Stimulated activated CD8-positive, alpha-beta memory T cell treated with anti-CD3 and anti-CD28 coated beads, Interleukin-2, amount 100 ng/mL, for 1 hour (primary cell): ENCODE measurements at places on chromosomes 2 and 18.

DNA sequence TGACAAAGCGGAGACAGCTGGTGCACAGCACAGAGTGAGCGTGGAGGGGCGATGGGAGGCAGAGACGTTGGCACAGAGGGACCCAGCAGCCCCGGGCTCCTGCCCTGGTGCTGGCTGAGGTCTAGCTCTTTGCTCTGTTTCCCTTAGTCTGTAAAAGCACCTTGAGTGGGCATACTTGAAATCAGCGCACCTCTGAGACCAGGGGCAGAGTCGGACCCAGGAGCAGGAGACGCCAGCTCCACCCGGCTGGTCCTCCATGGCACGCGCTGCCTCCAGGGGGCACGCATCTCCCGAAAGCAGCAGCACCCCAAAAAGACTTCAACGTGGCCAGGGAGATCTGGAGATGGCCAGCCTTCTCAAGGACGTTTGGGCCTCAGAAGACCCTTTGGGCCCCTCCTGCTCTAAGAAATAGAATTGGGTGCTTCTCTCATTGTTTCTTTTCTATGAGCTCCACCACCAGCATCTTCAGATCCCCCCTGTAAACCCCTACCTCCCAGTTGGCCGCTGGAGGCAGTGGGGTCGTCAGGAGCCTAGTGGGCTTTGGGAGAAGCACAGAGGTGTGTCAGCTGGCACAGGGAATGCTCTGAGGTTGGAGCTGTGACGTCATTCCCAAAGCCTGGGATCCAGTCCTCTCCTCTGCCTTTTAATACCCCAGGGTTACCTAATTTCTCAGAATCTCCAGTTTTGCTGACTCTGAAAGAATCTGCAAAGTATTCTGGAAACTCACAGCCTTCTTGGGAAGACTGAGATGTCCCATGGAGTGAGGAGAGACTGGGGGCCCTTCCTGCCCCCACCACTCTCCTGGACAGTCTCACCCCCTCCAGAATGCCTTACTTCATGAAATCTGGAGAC, 58.9 kb downstream of the CIB4 start:
- DNase-seq: no peak

GRCh38 chr18:45467293-45467692, 148.0 kb upstream of the SLC14A2 start:
- no peak for DNase-seq

DNA sequence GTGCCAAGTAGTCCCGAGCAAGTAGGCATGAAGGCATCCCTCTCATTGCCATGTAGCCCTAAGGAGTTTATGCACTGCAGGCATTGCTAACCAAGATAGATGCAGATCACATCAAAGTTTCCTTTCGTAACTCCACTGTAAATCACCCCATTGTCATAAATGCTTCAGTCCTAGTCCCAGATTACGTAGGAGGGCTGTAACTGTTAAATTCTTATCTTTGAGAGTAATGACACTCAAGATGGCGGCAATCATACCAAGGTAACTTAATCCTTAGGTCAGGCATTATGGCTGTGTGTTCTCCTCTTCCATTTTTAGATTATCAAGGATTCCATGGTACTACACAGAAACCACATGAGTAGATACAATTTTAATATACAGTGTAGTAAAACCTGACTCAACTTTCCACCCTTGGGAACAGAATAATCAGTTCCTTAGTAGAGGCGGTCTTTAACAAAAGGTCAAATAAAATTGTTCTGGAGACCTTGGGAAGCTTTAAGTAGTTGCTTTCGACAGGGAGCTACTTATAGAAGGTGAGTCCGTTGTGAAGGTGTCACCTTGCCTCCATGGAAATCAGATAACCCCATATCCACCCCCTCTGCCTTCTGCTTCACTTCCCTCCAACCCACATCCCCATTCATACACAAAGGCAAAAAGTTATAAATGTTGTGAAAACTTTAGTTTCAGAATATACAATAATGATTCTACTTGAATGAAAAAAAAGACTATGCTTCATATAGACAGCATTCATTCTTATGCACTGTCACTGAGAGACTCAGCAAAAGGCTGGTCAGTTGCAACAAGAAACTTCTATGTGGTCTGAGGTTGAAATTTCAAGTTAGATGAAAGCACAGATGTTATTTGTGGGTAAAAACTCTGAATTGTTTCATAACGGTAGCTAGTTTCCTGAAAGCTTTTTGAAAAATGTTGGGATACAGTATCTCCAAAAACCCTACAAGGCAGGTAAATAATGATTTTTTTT, 64.8 kb upstream of the GALNT5 start:
- DNase-seq: no peak

GRCh38 chr2:232817756-232818155, 41.4 kb upstream of the KCNJ13 start:
- DNase-seq: no peak

DNA sequence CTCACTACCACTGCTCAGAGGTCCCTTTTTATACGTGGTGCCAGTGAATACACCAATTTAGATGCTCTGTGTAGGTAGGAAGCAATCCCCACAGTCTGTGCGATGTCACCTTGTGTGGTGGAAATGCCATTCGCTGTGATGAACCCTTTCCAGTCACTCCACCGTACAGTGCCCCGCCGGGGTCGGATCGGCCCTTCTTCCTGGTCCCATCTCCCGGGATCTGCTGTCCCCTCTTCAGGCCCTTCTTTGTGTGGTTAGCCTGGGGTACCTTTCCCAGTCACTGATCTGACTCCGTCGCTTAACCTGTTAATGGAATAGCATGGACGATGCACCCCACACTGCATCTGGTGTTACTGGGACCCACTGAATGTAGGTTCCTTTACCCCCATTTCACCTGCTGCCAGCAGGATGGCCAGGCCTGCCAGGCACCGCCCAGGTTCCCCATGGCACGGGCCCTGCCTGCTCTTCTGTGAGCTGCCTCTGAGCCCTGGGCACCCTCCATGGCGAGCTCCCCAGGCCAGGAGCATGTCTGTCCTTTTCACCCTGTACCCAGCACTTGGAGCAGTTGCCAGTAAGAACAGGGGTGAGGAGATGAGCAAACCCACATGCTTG, 18.0 kb downstream of the TWIST2 start:
- DNase-seq: no peak

DNA sequence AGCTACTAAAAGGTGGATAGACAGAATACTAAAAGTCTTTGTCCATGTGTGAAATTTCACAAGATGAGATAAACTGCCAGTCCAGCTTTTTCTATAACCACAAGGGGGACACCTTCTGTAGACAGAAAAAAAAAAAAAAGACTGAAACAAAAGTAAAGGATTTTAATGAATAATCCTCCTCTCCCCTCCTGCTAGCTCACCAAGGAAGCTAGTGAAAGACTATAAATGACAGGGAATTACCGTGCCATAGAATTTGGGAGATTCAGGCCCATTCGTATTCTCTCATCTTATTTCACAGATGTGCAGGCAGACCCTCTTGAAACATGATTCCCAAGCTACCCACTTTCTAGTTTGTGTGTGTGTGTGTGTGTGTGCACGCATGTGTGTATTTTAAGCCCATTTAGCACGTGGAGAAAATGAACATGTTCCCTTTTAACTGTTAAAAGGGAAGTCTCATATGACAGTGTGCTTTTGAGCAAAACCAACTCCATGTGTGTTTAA, 36.3 kb upstream of the SLC8A1 start:
- no peak for DNase-seq

GRCh38 chr2:130729322-130730299, 741 bp downstream of the GPR148 start:
- DNase-seq: no peak

DNA sequence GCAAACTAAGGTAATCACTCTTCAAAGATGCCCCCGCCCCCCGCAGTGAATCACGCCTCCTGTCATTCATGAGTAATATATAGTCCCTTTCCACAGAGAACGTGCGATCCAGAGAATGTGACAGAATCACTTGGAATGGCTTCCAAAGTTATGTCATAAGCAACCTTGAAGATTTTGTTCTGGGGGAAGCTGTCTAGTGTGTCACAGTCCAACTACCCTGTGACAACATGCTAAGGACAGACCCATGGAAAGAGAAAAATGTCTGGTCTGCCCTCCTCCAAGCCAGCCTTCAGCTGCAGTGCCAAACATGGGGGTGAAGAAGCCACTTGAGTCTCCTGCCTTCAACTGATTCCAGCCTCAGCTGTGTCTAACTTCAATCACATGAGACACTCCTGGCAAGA, 259.1 kb downstream of the SS18 start:
- no peak for DNase-seq

DNA sequence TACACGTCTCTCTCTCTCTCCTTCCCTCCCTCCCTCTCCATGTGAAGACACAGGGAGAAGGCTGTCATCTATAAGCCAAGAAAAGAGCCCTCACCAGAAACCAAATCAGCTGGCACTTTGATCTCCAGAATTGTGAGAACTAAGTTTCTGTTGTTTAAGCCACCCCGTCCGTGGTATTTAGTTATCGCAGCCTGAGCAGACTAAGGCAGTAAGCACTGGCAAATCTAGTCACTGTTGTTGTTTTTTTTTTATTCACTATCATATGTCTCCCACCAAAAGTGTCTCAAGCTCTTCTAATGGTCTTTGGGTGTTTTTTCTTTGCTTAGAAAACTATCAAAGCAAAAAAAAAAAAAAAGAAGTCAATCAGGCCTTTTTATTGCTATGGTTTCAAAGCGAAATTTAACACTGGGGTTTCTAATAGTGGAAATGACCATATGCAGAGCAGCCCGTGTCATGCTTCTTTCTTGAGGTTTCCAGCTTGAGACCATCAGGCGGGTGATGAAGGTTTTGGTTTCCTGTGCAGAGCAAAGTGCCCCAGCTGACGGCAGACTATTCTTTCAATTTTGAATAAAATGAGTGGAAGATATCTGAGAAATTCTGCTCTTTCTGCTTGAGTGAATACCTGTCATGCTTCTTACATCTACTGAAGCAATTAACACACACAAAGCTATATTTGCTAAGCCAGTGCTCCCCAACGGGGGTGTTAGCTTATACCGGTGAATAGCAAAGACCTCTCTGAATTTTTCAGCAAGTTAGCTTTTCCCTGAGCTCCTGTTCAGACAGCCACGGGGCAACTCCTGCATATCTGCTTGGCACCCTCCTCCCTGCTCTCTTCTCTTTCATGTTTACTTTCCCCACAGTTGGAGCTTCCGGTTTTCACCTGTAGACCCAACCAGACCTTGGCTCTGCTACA, 394.1 kb upstream of the ATP5MC3 start:
- DNase-seq: no peak

DNA sequence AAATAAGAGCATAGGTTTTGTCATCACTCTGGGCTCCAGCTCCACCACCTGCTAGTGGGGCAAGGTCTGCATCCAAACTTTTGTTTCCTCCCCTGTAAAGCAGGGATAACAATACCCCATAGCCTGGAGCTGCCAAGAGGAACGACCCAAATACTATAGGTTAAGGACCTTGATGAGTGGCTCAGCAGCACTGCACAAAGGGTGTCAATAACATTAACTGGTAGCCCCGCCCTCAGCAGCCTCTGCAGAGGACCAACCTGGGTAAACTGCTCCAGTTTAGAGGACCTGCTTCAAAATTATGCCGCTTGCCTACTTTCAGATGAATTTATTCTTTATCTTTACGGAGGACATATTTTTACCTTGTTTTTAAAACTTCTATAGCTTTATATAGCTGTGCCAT, 65.8 kb upstream of the RIOK3 start:
- no peak for DNase-seq

DNA sequence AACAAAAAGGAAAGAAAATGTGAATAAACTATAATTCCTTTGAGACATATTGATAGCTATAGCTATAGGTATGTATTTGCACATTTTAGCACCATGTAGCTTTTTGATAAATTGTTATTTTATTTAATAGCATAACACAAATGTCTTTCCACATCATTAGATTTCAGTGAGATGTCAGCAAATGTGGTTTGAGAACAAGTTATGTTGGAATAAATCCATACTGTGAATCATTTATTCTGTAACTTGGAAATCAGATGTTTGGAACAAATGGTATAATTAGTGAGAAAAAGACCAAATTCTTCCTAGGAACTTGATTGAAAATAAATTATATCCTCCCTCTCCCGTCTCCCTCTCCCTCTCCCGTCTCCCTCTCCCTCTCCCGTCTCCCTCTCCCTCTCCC, 62.8 kb downstream of the NABP1 start:
- DNase-seq: no peak

- DNase-seq: no peak
Measured at GRCh38 chr2:42142547-42143184, 26.5 kb upstream of the EML4 start.

- no peak for DNase-seq
Measured at GRCh38 chr2:115946341-115946740, 1503.9 kb downstream of the DPP10 start.

DNA sequence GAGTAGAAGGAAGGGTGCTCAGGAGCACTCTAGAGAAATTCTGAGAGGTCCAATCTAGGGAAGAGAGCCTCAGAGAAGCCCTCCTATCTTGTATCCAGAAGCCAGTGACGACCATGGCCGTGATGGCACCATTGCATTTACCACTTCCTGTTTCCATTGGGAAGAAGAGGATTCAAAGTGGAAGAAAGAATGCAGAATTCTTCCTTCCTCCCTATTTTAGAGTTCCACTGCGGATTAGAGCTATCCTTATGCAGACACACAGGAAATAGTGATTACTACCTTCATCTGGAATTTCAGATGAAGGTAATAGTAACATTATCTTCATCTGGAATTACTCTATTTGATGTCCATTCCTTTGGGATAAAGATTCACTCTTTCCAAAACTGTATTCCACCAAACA, 45.6 kb upstream of the PCBP1 start:
- no peak for DNase-seq

DNA sequence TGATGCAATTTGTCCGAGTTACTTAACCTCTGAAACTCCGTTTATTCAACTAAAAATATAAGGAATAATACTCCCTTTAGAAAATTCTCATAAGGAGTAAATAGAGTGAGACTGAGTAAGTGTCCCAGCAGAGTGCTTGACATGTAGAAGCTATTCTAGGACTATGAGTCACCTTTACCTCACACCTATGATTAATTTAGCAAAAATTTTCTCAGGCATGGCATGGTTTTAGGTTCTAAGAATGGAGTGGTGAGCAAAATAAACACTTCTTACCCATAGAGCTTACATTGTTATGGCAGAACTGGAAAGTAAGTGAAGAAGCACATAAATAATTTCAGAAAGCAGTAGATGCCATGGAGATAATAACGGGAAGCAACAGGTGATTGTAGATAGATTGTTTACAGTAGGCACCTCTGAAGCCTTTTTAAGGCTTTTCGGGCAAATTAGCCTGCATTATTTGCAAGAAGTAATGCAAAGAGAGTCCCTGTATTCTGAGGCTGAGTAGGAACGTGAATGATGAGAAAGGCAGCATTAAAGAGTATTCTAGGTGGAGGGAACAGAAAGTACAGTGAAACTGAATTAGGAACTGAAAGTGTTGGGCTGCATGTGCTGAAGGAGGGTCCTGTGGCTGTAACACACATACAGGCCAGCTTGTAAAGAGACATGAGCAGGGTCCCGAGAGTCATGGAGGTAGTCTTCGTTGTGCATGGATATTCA, 209.2 kb downstream of the ZNF407 start:
- DNase-seq: no peak

DNA sequence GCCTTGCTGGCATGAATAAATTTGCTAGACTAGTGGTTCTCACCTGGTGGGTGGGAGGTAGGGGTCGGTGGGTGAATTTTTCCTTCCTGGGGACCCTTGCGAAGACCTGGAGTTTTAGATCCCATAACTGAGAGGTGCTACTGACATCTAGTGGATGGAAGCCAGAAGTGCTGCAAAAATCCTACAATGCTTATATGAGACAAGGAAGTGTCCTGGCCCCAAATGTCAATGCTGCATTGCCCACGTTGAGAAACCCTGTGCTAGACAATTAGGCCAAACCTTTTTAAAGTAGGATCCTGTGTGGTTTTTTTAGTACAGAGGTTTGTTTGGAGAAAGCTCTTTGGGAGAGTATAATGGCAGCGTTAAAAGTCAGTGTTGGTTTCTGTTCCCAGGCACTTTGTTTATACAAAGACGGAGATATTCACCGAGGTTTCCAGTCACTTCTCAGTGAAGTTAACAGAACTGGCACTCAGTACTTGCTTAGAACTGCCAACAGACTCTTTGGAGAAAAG, 9.6 kb downstream of the SERPINB8 start:
- DNase-seq: no peak
